ENCODE measurements at places on chromosomes 4 and X.

- no peak for DNase-seq
Observed at GRCh38 chrX:151228935-151229334, 52.6 kb downstream of the GPR50 start.

DNA sequence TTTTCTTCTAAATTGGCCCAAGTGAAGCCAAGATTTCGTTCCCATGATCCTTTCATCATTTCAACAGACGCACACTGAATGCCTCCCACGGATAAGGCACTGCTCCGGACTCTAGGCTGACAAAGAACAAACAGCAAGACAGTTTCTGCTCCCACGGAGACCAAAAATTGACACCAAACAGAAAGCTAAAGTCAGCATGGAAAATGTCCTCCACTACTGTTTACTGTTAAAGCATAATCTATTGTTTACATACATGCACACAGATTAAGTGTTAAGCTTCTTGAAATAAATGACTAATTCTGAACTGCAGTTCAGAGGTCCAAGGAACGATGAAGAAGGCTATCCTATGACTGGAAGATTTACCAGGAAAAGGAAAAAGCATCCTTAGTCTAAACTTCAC is 199.6 kb downstream of the AASDH start:
- no peak for DNase-seq

GRCh38 chrX:111340054-111340453 is 69.8 kb upstream of the CAPN6 start:
- DNase-seq, result no peak

- no peak for DNase-seq
Observed at GRCh38 chr4:23888421-23889319, 1.2 kb downstream of the PPARGC1A start.

GRCh38 chr4:47050761-47051725 is 19.7 kb downstream of the GABRB1 start:
- no peak for DNase-seq

- no peak for DNase-seq
Observed at GRCh38 chr4:129839687-129840086, 743.7 kb downstream of the C4orf33 start.

DNA sequence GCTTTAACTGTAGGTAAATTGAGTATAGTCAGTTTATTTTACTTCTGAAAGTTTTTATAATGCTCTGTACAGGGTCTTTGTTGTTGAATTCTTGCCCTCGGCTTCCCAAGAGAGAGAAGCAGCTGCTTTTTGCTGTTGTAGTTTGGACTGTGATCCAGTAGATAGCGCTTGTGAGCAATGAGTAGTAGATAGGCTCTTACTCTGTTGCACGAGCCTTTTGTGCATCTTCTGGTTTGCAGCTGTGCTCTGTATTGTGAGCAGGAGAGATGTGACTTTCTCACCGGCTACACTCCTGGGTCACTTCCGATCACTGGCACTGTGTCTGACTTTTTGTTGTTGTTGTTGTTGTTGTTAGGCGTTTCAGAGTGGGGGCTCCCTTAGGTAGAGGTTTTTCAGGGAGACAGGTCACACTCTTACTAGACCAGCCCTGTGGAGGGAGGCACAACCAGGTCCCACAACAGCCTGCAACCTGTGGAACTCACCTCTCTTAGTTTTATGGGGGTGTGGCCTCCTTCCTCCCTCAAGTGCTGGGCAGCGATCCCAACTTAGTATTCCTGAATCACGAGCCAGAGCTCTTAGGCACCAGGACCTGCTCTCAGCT is 822.1 kb upstream of the GALNTL6 start:
- DNase-seq, result no peak

DNA sequence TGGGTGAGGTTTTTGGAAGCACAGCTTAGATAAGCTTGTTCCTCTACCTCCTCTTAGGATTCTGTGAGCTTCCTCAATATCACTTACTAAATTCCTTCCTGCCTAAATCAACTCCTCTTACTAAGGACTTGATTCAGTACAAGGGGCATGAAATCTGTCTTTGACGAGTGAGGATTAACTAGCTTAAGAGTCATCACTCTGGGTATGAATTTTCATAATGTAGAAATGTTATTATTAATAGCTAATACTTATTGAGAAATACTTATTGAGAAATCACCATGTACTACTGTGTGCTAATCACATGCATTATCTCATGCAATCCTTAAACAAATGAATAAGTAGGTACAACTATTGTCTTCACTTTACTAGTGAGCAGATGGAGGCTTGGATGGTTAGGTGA is 28.6 kb downstream of the TRPC3 start:
- DNase-seq, result no peak

- DNase-seq, result no peak
Observed at GRCh38 chr4:188218392-188218791, 79.2 kb downstream of the TRIML1 start.

DNA sequence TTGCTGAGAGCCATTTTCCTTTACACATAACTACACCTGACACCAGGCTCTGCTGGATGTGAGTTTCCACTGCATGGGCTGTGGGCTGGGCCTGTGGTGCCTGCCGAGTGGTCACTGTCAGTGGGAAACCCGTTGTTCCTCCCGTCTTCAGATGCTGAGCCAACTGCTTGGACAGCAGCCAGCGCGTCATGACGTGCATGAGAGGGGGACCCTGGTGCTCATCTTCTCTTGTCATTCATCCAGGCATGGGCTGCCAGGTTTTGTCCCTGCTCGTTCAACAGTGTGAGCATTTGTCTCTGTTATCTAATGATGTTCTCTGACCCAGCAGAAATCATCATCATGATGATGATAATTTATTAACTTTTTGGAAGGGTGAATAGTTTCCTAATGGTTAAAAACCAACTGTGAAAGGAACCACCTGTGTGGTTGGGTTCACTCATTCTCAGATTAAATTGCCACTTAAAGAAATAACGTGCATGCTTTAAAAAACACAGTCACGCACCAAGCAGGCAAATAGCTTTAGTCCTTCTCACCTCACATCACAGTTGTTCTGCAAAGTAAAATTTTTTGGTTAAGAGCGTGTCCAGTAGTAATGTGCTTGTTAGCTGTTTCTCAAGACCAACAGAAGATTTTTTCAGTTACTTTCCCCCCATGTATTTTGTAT is 19.9 kb upstream of the CLDN34 start:
- no peak for DNase-seq

All from HS-27A (cell line).